Lung (tissue), 17 donors: ENCODE measurements at places on chromosomes 7 and 10. TPM values are rescaled to one million over a fixed set of nuclear protein-coding genes. Genes with fewer than 3 reads are reported as not detected.
A peak's percentile ranks its signal among the peaks of the same experiment; 100 is the strongest.

- no peak for DNase-seq
These were observed 647.7 kb downstream of the GRM8 start for GRCh38 chr7:126605056-126605455.

DNA sequence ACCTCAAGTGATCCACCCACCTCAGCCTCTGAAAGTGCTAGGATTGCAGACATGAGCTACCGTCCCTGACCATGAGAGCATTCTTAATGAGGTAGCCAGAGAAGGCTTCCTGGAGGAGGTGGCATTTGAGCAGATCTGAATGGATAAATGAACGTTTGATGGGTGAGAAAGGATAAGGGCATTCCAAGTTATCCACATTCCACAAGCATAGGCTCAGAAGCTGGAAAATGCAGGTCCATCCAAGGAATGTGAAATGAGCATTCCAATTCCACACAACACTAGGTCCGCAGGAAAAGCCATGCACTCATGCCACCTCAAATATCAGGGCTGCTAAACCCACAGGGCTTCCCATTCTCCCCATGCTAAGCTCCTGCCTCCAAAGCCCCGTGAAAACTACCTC lies 17.0 kb downstream of the TMEM130 start:
- DNase-seq, result no peak

DNA sequence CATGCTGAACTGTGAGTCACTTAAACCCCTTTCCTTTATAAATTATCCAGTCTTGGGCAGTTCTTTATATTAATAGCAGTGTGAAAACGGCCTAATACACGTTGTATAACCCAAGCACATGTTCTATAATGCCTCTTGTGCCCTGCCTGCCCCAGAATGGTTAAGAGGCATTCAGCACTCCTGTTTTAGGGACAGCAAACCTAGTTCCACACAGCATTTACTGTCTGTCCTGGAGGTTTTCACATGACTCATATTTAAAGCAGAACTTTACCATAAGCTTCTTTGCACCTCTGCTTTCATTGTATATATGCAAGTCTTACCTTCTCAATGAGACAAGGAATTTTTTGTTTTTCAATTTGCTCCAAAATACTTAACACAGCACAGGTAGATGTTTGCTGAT lies 144.8 kb downstream of the ICA1 start:
- DNase-seq, result no peak

- peak; percentile 55 for DNase-seq
These were observed 1.0 kb downstream of the PRR15 start for GRCh38 chr7:29564496-29565223.

GRCh38 chr7:87083865-87084519 lies 24.5 kb upstream of the ELAPOR2 start:
- no peak for DNase-seq

Gene CHAT
- not detected for total RNA-seq

GRCh38 chr7:5303591-5304505 lies 21.1 kb downstream of the SLC29A4 start:
- DNase-seq, result no peak

Gene SEMA3A
- 9.4 TPM for total RNA-seq

DNA sequence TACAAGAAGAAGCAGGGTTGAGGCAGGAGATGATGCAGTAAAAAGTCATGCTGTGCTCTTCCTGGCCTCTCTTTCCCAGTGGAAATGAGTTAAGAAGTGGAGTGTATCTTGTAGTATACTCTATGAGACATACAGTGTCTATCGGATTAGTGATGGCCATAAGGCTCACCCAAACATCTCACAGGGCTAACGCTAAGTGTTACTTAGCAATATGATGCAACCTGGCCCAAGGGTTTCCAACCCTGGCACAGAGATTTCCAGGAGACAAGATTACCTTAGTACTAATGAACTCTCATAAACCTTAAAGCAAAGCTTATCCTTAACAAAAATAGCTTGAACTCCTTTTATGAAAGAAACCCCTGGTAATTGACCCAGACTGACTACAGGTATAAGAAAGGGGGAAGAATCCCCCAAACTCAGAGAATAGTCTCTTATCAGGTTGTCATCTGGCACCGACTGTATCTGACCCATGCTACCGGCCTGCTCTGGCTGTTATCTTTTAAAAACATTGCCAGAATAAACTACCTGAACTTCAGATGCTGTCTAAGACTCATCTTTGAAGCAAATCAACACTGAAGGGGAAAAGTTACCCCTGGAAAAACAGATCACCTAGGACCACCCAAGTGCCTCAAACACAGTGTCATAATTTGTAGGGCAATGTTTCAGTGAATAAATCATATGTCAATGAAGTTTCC lies 1002.0 kb downstream of the REEP3 start:
- DNase-seq, result no peak

- peak; percentile 26 for DNase-seq
These were observed 115.8 kb downstream of the THSD7A start for GRCh38 chr7:11716185-11716584.

DNA sequence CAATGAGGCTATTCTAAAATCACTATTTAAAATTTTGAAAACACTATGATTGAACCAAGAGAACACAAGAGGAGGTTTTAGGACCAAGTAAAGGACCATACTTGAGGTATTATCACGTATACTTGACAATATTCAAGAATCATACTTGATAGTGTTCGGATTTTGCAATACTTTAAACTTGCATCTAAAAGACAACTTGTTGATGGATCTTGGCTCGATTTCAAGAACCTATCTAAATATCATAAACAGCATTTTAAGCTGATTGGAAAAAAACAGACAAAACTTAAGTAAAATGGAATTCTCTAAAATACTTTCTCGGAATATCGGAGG lies 1.3 kb downstream of the NAMPT start:
- no peak for DNase-seq

DNA sequence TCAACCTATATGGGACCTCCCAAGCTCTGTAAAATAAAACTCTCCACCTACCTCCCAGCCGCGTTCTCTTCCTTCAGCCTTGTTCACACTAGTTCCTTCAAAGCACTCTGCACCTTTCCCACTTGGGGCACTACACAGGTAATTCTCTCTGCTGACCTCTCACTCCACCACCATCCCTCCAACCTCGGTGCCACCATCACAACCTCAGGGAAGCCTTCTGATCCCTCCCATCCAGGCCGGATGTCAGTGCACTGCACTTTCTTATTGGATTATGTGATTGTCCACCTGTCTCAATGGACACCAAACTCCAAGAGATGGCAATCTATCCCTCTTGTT lies 7.0 kb downstream of the LARP4B start:
- DNase-seq, result no peak

Gene SEC61A2
- 17.5 TPM for total RNA-seq

DNA sequence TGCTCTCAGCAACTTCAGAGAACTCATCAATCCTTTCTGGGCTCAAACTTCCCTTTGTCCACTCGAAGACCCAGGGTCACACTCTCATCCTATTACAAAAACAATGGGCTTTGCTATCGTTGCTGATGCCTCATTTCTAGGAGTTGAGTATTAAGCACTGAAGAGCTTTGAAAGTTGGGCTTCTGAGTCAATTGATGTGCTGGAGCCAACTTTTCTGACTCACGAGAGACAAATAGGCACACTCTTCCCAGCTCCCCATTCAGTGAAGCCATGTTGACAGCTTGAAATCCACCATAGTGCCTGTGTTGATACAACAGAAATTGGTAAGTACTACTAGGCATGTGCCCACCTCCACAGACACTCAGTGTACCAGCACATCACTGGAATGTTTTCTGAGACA lies 97.5 kb upstream of the PRSS58 start:
- no peak for DNase-seq

DNA sequence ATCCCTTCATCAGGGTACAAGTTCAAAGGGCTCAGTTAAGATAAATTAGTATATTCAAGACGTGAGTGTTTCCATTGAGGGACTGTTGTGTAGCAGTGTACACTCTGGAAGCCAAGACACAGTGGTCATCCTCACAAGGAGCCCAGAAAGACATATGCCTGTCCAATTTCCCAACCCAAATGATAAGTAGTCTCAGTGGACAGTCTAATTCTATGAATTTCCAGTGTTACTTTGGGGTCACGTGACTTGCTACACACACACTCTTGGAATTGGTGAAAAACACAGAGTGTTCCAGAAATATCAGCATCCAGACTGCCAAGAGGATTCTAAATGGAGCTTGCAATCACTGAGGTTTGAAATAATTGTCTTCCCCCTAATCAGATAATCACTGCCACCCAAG lies 365.1 kb downstream of the WDR11 start:
- no peak for DNase-seq

GRCh38 chr7:44217852-44218402 lies 17.1 kb downstream of the YKT6 start:
- no peak for DNase-seq

Gene NOBOX
- not detected for total RNA-seq

GRCh38 chr7:27314111-27314510 lies 71.5 kb downstream of the EVX1 start:
- peak; percentile 80 for DNase-seq

GRCh38 chr7:80957226-80957777 lies 38.5 kb upstream of the SEMA3C start:
- no peak for DNase-seq

DNA sequence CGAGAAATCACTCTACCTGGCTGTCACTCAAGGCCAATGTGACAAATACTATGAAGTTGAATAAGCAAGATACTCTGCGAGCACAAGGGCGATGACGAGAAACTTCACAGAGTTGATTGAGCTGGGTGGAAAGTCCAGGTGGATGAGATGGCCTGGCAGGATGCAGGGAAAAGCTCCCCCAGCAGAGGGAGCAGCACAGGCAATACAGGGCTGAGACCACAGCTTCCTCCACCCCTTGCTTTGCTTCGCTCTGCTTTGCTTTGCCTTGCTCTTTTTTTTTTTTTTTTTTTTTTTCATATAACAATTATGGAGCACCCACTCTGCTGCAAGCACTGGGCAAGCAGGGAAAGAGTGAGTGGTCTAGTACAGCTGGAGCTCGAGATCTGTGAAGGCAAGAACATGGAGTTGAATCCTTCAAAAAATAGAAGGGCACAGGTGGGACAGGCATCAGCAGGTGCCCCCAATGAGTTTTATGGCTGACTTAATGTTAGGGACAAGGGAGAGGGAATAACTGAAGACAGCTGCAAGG lies 88.3 kb downstream of the CABCOCO1 start:
- DNase-seq, result peak; percentile 50

- DNase-seq, result peak; percentile 80
These were observed 119.4 kb downstream of the GNAT3 start for GRCh38 chr7:80392229-80393169.

Gene FZD8
- 20.8 TPM for total RNA-seq

GRCh38 chr7:47394751-47395252 lies 187.1 kb downstream of the TNS3 start:
- no peak for DNase-seq

- DNase-seq, result no peak
These were observed 67.9 kb upstream of the ANTXRL start for GRCh38 chr10:46218921-46219320.

- DNase-seq, result no peak
These were observed 25.4 kb upstream of the ANK3 start for GRCh38 chr10:60414877-60415585.

DNA sequence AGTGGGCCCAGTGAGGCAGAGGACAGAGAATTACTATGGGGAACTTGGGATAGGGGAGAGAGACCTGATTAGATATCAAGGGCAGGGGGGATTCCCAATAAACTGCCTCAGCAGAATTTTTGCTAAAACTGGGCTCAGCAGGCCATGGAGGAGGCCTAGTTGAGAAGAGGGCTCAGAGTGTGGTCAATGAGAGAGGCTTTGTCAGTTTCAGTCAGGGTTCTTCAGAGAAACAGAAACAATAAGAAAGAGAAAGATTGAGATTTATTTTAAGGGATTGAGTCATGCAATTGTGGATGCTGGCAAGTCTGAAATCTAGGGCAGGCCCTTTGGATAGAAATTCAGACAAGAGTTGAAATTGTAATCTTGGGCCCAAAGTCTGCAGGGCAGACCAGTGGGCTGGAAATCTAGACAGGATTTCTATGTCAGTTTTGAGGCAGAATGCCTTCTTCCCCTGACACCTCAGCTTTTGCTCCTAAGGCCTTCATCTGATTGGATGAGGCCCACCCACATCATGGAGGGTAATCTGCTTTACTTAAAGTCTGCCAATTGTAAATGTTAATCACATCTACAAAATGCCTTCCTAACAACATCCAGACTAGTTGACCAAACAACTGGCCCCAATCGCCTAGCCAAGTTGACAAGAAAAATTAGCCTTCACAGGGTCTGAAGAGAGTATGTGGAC lies 33.5 kb upstream of the CCSER2 start:
- no peak for DNase-seq

- DNase-seq, result no peak
These were observed 9.8 kb upstream of the FAS start for GRCh38 chr10:88980800-88981199.

GRCh38 chr7:37912756-37913155 lies 3.9 kb downstream of the SFRP4 start:
- DNase-seq, result no peak

DNA sequence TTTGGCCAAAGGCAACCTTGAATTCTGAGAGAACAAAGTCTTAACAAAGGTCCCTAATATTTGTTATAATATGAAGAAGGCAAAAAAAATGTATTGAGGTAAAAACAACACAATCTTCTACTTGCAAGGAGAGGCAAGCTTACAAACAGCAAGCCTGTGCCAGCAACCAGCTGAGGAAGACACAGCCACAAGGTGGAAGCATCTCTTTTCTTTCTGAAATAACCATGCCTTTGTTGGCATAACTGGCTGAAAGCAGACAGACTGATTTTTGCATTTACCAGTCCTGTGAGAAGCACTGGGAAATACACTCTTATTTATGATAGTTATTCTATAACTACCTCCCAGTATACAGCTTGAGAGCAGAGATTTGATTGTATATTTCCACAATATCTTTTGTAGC lies 292.0 kb downstream of the PHTF2 start:
- DNase-seq, result no peak

GRCh38 chr7:5420881-5421713 lies 2.5 kb downstream of the TNRC18 start:
- no peak for DNase-seq
